ENCODE measurements at places on chromosomes 6 and 20. TPM values are rescaled to one million over a fixed set of nuclear protein-coding genes. Genes with fewer than 3 reads are reported as not detected.

The ENPP4 gene
- total RNA-seq = 35.4 TPM

The SIRPD gene
- not detected for total RNA-seq

The TRIM15 gene
- not detected for total RNA-seq

The FAM83C gene
- not detected for total RNA-seq

The CD40 gene
- 6.0 TPM for total RNA-seq

The PARD6B gene
- total RNA-seq = 0.93 TPM

The CALHM4 gene
- total RNA-seq = not detected

The MTFR2 gene
- total RNA-seq = 0.58 TPM

The OR2H2 gene
- total RNA-seq = not detected

The SLC52A3 gene
- total RNA-seq = 0.22 TPM

The ECT2L gene
- 0.09 TPM for total RNA-seq

The LRRC1 gene
- 6.7 TPM for total RNA-seq

The LPIN3 gene
- 2.0 TPM for total RNA-seq

The GNRH2 gene
- 0.13 TPM for total RNA-seq

The CCM2L gene
- 4.9 TPM for total RNA-seq

The SOX18 gene
- total RNA-seq = 2.2 TPM

The SMPDL3A gene
- total RNA-seq = 10.2 TPM

The C20orf141 gene
- total RNA-seq = not detected

The SMLR1 gene
- not detected for total RNA-seq

The NRN1 gene
- total RNA-seq = 23.9 TPM

The CRIP3 gene
- total RNA-seq = 1.1 TPM

The GTSF1L gene
- total RNA-seq = not detected

The HLA-G gene
- not detected for total RNA-seq

The EFCAB8 gene
- 0.22 TPM for total RNA-seq

The NKAIN2 gene
- 2.5 TPM for total RNA-seq

The TMEM14C gene
- 97.0 TPM for total RNA-seq

The SLC22A2 gene
- 0.04 TPM for total RNA-seq

The OR2H1 gene
- not detected for total RNA-seq

The IL17A gene
- total RNA-seq = not detected

The NRSN1 gene
- total RNA-seq = not detected

The COL20A1 gene
- total RNA-seq = 4.6 TPM

The MAPK14 gene
- total RNA-seq = 36.8 TPM

The IMPG1 gene
- 0.22 TPM for total RNA-seq

The UBD gene
- total RNA-seq = 0.31 TPM

The R3HDML gene
- not detected for total RNA-seq

The CDSN gene
- not detected for total RNA-seq

The SLC2A10 gene
- total RNA-seq = 18.9 TPM

The BICRAL gene
- total RNA-seq = 8.1 TPM

The MYT1 gene
- 0.09 TPM for total RNA-seq

Measured in muscle of leg (tissue), 16 donors.